Stimulated activated CD8-positive, alpha-beta memory T cell treated with anti-CD3 and anti-CD28 coated beads, Interleukin-2, amount 100 ng/mL, for 1 hour (primary cell): ENCODE measurements at places on chromosomes 4 and X.

DNA sequence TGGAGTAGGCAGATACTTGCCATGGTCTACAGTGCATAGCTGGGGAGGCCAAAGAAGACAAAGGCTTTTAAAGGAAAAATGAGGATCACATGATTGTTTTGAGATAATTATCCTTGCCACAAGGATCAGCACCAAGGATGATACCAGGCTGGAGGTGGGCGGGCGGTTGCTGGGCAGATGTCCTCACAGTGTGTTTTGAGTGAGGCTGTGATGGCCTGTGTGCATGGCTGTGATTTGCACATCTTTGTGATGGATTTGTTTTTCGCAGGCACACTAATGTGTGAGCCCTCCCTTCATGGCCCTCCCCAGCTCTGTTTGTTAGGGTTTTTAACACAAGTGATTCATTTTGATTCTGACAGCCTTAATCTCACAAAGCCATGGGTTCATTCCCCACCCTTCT, 46.8 kb downstream of the RGS12 start:
- no peak for DNase-seq

- no peak for DNase-seq
These were observed 68.4 kb downstream of the SLC10A7 start for GRCh38 chr4:146453181-146453807.

GRCh38 chrX:55342533-55343501, 78.1 kb upstream of the PAGE3 start:
- no peak for DNase-seq

- DNase-seq = no peak
These were observed 734.1 kb upstream of the TENM3 start for GRCh38 chr4:181509073-181509472.

GRCh38 chr4:24482871-24483270, 101.5 kb downstream of the DHX15 start:
- no peak for DNase-seq

GRCh38 chr4:178426871-178427270, 984.6 kb upstream of the AGA start:
- DNase-seq = no peak

- DNase-seq = no peak
These were observed 15.2 kb downstream of the ASB11 start for GRCh38 chrX:15299941-15300851.

DNA sequence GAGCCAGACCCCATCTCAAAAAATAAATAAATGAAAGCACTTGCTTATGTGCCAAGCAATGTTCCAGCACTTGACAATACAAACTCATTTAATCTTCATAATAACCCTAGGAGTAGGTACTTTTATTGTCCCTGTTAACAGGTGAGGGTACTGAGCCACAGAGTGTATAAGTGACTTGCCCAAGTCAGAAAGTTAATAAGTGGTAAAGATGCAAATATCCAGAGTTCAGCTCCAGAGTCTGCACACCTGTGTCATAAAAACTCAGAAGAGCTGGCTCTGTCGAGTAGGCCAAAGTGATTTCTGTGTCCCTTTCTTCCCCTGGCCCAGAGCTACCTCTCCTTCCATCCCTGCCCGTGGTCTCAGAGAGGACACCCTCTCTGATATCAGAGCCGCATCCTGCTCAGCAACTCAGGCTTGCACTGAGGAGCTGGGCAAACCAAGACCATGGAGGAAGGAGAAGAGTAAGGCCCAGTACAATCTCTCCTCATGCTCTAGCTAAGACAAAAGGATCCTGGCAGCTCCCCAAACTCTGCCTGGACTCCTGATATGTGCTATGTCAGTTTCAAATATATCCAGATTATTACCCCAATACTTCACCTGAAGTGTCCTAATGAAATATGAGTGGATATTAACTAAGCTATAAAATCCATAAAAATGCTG, 136.3 kb downstream of the HS6ST2 start:
- no peak for DNase-seq

GRCh38 chr4:117455088-117455487, 369.7 kb upstream of the TRAM1L1 start:
- no peak for DNase-seq

DNA sequence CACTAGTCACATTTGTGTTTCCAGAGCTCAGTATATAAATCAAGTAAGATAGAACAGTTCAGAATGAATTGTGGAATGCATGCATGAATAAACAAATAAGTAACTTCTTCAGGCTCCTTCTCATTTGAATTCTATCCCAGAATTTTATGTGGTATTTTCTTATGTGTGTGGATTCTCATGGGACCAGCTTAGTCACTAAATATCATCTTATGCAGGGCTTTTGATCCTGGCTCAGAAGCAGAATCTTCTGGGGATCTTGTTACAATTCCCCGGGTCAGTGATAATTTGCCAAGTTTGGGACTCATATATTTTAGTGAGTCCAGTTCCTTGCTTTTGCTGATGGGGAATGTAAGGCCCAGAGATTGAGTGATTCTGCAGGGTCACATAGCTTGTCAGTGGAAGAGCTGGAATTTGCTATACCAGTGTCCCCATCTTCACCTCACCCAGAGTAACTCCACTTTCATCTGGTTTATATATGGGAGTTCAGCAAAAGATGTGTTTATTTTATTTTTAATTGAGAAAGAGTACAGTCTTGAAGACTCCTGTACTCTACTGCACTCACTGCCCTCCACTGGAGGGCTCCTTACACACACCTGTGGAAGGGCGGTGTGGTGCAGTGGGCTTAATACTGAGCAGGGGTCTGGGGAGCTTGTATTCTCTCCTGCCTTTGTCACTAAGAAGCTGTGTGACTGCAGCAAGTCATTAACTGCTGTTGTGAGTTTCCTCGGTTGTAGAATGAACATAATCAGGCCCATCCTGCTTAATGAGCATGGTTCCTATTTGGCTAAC, 198.2 kb upstream of the CXorf66 start:
- DNase-seq = no peak

- DNase-seq = no peak
These were observed 213.7 kb upstream of the VCX3A start for GRCh38 chrX:6748595-6748994.

GRCh38 chr4:113116414-113117357, 67.2 kb downstream of the ANK2 start:
- DNase-seq = no peak

- no peak for DNase-seq
These were observed at the start of gene ENPEP for GRCh38 chr4:110475881-110476818. TSS of gene ENPEP (plus strand) at chr4:110476155. CDS start at chr4:110476415, 260 bp downstream.

DNA sequence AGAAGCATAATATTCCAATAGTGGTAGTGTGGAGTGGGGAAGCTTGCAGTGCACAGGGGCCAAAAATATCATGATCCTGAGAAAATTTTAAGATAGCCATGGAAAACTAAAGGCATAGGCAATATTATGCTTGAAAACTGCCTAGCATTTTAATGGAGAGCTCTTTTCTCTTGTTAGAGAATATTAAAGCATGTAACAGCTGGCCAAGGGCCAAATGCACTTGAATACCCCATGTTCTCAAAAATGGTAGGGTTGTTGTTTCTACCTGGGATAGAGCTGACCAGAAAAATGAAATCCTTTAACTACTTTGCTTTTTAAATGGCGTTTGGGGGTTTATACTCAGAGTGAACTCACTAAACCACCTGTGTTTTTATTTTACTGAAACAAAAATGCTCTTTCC, 739.6 kb upstream of the SLIT2 start:
- no peak for DNase-seq

DNA sequence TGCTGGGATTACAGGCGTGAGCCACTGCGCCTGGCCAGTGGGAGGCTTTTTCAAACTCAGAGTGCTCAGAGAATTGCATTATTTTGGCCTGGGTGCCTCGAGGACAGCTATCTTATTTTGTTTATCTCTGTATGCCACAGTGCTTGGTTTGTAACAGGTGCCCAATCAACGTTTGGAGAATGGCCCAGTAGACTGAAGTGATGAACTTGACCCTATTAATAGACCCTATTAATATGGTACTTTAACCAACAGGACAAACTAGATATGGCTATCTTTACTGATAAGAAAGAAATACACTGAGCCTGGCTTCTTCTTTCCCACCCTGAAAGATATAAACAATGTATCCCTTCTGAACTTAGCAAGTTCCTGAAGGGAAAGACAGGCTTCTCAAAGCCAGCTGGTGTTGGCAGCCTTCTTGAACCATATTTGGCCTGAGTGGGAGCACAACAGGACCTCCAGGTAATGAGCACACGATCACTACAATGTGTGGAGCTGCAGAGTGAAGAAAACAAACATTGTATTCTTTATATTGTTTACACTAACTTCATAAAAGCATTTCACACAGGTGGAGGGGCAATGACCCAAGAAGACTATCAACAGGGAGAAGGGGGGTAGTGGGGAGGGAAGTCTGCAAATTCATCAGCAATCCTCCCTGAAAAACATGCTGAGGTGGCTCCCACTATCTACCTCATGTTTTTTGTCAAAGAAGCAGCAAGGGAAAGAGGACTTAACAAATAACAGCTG, 41.7 kb downstream of the PRPS1 start:
- no peak for DNase-seq

DNA sequence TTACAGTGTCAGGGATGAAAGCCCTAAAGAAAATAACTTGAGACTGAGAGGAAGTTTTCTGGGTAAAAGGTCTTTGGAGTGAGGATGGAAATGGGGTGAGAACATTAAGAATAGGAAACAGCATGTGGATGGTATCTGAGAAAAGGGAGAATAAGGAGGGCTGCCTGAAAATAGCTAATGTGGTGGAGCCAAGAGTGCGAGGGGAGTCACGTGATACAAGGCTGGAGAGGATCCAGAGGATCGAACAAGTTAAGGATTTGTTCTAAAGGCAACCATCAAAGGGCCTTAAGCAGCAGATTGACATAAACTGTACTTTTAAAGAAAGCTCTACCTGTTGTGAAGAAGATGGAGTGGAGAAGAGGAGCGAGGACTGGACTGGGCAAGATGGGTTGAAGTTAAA, 347.4 kb upstream of the AGA start:
- DNase-seq = no peak

DNA sequence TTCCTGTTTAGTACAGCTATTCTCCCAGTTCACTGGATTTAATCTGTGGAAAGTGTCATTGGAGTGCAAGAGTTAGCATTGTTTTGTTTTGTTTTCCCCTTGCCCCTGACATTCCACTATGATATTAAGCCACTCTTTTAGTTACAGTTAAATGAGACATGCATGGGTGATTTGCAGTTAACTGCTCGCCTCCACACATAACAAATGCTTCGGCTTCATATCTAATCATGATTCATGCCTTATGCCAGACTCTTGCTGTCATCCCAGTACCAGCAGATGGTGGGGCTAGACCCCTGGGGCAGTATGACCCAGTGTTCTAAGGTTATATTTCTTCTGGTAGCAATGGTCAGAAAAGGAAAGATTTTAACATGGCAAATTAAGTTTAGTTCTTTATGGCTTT, 80.1 kb downstream of the RAP1GDS1 start:
- DNase-seq = no peak

DNA sequence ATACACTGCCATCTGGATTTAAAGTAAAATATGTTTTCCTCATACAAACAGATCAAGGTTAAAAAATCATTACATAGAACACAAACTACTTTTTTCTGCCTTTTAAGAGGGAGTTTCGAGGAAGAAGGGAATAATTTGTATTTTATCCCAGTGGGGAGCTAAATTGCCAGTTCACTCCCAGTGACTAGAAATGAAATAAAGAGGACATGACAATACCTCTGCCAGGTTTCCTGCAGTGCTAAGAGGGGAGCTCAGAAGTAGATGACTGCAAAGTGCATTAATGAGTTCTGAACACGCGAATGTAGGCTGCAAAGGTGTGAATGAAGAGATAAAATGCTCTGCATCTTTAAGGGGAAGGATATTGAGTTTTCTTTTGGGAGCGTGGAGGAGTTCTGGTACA, 69.7 kb downstream of the SRPX start:
- no peak for DNase-seq

DNA sequence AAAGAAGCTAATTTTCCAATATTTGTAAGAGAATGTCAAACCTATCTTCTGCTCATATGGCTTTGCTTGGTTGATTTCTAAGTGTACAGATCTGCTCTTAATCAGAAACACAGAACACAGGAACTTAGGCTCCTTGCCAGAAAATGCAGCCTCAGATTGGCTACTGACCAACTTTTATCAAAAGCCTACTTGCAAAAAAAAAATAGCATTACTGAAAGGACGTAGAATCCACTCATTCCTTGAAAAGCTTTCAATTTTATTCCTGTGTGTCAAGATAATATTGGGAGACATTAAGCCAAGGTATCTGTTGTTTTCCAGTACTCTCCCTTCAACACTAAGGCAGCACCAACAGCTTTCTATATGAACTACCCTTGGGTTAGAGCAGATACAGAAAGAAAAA, 127.6 kb upstream of the INTU start:
- no peak for DNase-seq

GRCh38 chrX:119755981-119756533, 2.3 kb upstream of the SOWAHD start:
- DNase-seq = no peak

DNA sequence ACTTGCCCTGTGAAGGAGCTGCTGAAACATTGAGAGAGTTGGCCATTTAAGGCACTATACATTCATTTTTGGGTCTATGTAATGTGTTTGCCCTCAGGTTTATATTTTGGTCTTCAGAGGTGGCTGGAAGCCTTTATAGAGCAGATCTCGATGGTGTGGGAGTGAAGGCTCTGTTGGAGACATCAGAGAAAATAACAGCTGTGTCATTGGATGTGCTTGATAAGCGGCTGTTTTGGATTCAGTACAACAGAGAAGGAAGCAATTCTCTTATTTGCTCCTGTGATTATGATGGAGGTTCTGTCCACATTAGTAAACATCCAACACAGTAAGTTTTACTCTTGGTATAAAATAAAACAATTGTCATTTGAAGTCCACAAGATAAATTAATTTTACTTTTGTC, 31.1 kb downstream of the EGF start:
- DNase-seq = no peak

- DNase-seq = no peak
These were observed 80.4 kb downstream of the LDB2 start for GRCh38 chr4:16818005-16818404.

- no peak for DNase-seq
These were observed 136.7 kb downstream of the DCHS2 start for GRCh38 chr4:154354883-154355282.

DNA sequence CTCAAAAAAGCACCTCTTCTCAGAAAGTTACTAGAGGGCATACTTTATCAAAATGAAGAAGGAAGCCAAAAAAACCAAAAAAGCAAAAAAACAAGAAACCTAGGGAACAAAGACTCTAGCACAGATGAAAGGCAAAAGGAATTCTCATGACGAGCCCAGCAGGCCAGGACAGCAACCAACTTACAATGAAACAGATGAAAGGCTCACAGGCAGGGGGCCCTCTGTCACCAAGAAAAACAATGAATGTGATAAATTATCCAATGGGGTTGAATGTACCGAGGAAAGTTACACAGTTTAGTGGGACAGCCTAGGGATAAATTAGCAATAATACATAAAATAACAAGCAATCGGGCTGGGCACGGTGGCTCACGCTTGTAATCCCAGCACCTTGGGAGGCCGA, 79.0 kb downstream of the GPR82 start:
- no peak for DNase-seq

DNA sequence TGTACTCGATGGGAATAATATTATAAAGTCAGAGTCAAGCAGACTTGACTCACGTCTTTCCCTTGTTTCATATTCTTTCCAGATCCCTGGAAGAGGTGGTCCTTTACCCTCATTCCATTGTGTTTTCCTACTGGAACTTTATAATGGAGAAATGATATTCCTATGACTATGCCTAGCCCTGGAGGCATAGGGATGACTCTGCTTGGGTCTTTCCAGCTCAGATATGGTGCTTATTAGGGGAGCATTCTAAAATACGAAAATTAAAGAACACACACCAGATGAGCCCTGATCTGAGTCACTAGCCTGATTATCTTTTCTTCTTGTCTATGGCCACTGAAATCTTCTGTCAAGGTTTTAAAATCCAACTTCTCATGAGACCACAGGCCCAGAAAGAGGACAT, 231.4 kb downstream of the ANKRD50 start:
- DNase-seq = no peak

- no peak for DNase-seq
These were observed 18.8 kb upstream of the FAM47E start for GRCh38 chr4:76232681-76233080.
